Gastroesophageal sphincter (tissue), 4 donors: ENCODE measurements at places on chromosomes 16 and 17.

DNA sequence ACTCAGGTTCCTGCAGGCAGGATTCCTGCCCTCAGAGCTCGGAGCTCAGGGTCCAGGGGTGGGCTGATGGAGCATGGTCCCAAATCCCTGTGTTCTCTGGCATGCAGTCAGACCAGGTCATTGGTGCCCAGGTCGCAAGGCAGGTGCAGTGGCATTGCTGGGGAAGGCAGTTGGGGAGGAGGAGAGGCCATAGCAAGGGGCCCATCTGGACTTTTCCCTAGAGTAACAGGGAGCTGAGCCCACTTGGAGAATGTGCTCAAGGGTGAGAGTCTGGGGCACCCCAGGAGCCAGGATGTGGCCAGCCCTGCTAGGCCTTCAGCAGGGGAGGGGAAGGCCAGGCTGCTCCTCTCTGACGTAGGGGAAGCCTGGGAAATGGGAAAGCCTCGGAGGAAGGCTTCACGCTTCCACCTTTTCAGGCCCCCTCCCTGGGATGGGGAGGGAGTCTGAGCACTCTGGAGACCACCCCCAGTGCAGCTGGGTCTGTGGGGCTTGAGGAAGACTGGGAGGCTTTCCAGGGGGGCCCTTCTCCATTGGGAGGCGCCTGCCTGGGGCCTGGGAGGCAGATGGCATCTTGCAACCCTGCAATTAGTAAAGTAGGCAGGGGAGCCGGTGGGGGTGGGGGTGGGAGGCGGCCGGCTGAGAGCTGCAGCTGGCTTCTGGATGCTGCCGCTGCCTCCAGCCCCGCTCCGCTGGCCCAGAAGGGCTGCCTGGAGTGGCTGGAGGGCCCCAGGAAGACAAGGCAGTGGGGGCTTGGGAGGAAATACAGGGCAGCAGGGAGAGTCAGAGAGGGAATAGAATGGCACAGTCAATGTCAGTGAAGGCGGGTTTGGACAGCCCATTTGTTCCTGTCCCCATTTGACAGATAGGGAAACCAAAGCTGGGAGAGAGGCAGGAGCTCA is 21.1 kb upstream of the DOK4 start:
- no peak for ATAC-seq

GRCh38 chr17:9833922-9834321 is 8.2 kb downstream of the GLP2R start:
- no peak for ATAC-seq

- ATAC-seq, result no peak
Measured at GRCh38 chr17:43524945-43525575, 21.1 kb downstream of the ETV4 start.

- ATAC-seq, result no peak
Measured at GRCh38 chr16:23534868-23535860, 22.0 kb downstream of the EARS2 start.

DNA sequence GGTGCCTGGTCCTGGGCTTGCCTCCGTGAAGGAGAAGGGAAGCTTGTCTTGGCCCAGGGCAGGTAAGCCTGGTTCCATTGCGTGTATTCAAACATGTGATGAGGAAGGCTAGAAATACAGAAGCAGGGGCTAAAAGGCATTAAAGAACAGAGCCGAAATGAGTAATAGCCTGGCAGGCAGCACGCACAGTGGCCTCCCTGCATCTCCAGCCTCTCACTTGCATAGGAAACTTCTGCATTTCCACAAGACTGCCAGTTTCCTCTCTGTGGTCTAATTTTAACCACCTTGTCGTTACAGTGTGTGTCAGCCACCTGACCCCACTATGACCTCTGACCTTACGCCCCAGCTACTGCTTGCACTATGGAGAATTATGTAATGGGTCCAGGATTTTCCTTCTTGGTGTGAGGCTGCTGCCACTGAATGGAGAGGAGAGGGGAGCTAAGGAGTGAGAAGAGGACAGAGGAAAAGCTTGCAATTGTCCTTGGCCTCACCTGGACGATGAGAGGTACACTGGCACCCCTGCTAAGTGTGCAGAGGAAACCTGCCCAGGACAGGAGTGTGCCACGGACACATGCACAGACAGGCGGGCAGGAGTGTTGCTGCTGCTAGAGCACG is 32.8 kb downstream of the HIC1 start:
- ATAC-seq, result no peak

DNA sequence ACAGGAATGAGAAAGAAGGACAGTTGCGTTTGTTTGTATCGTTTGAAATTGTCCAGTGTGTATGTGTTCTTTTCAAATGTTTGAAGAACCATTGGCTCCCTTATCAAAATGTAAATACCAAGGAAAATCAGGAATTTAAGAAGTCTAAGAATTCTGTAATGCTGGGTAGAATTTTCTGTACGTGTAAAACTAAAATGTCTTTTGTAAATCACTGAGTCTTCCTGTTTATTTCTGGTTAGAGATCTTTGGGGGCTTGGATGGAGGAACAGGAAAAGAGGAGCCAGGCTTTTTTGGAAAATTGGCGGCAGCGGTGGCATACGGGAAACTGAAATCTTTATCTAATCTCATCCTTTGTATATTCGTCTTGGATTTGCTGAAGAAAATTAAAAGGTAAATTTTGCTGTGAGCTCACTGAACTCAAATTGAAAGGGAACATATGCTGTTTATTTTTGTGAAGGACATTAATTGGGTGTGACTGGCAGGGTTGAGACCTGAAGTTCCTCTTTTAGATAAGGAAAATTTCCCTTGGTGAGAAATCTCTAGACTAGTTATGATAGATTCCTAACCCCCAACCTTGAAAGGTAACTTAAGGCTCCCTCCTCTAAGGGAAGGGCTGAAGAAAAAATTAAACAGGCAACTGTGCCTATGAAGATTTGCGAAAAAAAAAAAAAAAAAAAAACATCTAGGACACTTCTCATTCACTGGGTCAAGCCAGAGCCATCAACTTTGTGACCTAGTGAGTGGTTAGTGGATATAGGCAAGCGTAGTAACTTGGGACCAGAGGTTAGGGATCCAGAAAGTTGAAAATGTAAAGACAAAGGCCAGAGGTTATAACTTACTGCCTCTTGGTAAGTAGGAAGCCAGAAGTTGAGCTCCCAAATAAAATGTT is 10.8 kb downstream of the TAT start:
- no peak for ATAC-seq

DNA sequence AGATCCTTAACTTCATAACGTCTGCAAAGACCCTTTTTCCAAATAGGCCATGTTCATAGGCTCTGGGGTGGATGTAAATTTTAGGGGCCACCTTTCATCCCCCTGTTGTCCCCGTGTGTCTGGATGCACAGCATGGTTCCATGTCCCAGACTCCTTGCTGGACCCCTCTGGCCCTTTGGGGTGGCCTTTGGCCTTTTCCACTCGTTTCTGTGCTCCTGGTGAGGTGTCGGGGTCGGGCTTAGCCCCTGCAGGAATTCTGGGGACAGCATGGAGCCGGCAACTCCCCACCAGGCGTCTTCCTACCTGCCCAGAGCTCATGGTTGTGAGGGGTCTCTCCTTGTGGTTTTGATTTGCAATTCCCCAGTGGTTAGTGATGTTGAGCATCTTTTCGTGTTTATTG is 183.5 kb downstream of the SEC14L1 start:
- no peak for ATAC-seq

DNA sequence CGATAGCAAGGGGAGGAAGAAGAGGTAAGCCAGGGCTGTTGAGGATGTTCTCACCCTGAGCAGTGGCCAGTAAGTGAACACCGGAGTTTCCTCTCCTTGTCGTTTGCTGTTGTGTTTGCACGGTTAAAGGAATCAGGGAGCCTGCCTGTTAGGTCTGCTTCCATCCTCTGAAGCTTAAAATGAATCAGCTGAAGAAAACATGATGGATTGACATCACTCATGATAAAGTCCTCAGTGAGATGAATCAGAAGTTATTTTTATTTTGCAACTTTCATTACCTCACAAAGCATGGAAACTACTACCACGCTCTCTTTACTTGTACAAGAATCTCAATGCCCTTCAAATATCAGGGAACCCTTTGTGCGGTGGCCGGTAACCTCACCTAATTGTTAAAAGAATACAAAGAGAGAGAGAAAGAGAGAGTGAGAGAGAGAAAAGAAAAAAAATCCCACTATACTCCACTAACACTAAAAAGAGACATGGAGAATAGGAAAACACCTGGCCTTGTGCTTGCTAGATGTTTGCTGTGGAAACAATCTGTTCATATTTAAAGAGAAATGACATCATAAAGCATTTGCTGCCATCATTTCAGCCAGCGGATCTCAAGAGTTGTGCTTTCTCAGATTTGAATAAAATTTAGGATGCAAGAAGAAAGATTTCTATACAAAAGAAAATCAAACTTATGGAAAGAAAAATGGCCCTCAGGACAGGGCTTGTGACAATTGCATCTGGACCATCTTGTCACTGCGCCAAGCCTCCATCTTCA is 441.6 kb upstream of the SALL1 start:
- no peak for ATAC-seq

- peak; percentile 1 for ATAC-seq
Measured at GRCh38 chr17:77602883-77603640, 355.4 kb upstream of the TNRC6C start.

GRCh38 chr17:46770818-46771560 is 47.5 kb downstream of the WNT3 start:
- ATAC-seq, result peak; percentile 65

DNA sequence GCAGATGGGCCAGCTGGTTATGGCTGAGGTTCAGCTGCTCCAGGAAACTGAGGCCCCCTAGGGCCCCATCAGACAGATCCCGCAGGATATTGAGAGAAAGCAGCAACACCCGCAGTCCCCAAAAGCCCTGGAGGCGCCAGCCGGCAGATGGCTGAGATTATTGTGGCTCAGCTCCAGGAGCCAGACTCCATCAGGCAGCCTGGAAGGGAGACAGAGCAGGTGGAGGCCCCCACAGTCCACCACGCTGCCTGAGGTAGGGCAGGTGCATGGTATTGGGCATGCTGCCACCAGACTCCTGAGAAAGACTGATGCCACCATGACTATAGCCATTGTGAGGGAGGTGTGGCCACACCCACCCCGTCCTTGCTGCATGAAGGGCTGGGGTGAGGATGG is 9.5 kb upstream of the TMEM101 start:
- ATAC-seq, result no peak

GRCh38 chr16:16120044-16120381 is 103.3 kb downstream of the ABCC6 start:
- ATAC-seq, result no peak

- ATAC-seq, result peak; percentile 2
Measured at GRCh38 chr17:50865868-50866260, 290 bp downstream of the TOB1 start.

DNA sequence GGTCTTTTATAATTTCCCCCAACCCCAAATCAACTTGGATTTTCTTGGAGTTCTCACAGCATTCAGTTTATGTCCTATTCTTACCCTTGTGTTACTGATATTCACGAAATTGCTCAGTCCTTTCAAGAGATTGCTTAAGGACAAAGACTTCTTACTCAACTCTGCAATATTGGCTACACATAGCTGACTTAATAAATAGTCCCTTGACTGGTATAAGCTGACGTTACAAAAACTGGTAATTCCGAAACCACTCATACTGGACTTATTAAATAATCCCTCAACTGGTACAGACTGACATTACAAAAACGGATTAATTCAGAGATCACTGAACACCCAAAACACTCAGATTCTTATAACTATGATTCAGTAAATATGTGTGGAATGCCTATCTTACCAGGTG is 860 bp downstream of the TIGD7 start:
- ATAC-seq, result no peak

DNA sequence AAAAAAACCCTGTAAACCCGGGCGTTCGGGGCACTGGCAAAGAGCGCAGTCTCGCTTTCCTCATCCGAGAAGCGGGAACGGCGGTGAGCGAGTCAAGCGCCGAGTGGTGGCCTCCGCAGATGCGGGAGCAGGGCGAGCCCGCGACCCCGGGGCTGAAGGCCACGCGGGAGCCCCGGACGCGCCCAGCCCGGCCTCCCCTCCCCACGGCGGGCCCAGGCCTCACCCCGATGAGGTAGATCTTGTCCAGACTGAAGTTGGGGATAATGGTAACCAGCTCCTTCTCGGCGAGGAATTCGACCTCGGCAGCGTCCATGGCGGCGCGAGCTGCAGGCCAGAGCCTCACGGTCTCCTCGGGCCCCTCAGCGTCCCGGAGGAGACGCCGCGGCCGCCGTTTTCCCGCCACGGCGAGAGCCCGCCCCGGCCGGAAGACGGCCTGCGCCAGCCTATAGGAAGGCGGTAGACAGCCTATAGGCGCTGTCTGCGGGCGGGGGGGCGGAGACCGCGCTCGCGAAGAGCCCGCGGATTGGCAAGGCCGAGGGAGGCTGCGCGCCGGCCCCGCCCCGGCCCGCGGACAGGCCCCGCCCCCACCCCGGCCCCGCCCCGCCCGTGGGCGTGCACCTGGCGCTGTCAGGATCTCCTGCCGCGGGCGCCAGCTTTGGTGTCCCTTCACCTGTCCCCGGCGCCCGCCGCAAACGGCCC is at the start of gene GINS2:
Gene GINS2 (minus strand): TSS at position 369 of the 699 bp plus-strand sequence. CDS start 56 bp downstream, at position 313.
- ATAC-seq, result peak; percentile 100

- ATAC-seq, result no peak
Measured at GRCh38 chr16:88552815-88553214, 17.4 kb upstream of the ZC3H18 start.

DNA sequence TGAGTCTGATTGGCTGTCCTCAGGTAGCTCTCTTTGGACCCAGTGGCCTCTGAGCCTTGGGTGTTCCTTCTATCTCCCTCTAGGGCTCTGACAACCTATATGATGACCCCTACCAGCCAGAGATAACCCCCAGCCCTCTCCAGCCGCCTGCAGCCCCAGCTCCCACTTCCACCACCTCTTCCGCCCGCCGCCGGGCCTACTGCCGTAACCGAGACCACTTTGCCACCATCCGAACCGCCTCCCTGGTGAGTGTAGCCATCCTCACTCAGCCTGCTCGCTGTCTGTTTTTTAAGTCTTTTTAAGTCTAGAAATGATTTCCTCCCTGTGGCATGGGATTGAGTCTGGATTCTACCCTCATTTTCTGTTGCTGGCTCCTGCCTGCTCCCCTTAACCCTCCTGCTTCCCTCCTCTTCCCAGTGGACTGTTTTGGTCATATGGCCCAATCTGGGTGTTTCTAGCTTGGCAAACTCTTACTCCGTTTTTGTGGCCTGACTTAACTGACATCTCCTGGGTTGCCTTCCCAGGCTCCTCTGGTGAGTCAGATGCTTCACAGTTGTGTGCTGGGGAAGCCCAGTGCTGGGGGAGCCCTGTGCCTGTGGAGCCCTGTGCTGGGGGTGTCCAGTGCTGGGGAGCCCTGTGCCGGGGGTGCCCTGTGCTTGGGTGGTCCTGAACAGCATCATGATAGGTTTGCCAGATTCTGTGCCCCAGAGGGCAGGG is 9.9 kb downstream of the TAOK2 start:
- no peak for ATAC-seq

GRCh38 chr16:74511961-74512360 is 90.7 kb upstream of the CLEC18B start:
- ATAC-seq, result no peak

GRCh38 chr17:46790216-46790615 is 28.3 kb downstream of the WNT3 start:
- no peak for ATAC-seq

DNA sequence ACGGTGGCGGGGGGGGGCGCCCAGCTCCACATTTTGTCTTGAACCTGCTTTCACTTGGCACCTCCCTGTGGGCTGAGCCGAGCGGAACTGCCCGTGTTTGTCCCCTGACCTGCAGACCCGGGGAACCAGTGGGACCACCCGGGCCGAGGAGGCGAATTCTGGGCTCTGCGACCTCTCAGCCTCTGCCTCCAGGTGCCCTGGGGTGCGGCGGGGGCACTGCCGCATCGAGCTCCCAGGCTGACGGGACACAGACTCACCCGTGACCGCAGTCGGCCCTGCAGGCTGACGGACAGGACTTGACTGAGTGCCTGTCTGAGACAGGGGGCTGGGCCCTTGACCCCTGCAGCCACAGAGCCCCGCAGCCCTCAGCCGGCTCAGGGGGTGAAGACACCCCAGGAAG is 11.1 kb upstream of the C1QTNF8 start:
- ATAC-seq, result no peak
